ENCODE measurements at places on chromosomes 6 and 20.
A peak's percentile ranks its signal among the peaks of the same experiment; 100 is the strongest.

DNA sequence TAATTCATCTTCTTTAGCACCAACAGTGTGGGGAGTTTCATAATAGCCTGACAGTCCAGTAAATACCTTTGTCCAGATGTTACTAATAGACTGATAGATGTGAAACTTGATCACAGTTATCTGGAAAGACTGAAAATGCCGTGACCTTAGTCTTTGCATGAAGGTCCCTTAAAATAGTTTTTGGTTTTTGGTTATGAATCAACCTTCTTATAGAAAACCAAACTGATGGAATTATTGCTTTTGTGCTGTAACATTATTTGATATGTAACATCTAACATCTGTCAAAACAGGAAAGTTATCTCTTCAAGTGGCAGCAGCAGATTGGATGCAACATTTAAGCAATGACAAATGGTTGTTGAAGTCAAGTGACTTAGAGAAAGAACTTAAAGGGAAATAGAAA, 190.4 kb downstream of the DOK5 start:
- no peak for DNase-seq

DNA sequence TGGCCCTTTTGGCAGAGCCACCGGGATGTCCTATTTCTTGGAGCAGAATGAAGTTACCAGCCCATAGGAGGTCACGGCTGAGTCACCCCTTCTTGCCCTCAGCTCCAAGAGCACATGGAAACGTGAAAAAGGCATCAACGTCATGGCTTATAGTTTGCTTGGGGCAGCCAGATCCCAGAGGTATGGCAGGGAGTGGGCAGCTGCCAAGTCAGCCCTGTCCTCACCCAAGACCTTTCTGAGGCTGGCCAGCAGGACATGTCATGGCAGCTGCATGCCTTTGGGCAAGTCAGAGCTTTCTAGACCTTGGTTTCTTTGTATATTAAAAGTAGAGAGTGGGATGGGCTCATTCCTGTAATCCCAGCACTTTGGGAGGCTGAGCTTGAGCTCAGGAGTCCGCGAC, 8.2 kb upstream of the MDFI start:
- DNase-seq, result no peak

DNA sequence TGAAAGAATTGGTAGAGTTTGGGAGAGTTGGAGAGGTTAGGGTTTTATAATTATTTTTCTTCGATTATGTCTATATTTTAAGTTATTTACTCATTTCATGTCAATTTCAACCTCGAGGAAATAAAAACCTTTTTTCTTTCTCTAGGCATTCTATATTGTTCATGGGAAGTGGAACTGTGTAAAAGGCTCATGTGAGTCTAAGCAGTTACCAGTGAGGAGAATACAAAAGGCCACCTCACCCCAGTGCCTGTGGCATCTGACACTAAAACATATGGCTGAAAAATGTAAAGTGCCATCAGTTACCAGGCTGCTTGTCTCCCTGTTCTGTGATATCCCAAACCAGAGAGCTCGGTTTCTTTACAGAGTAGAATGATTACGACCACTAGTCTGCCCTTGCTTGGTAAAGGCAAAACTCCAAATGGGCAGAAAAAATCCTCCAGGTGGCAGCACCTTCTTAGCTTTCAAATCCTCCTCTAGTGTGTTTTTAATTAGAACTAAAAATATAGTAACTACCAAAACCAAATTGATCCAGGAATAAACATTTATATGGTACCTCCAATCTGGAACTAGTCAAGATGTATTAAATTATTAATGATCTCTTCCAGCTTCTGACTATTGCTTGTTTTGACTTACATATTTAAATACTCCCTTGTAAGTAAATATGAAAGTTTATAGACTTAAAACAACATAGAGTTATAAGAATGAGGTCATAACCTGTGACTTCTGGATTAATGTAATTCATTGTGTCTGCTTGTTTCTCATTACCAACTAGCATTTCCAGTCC, 122.6 kb upstream of the MCHR2 start:
- no peak for DNase-seq

GRCh38 chr20:33769043-33769442, 37.2 kb downstream of the ZNF341 start:
- DNase-seq, result no peak

DNA sequence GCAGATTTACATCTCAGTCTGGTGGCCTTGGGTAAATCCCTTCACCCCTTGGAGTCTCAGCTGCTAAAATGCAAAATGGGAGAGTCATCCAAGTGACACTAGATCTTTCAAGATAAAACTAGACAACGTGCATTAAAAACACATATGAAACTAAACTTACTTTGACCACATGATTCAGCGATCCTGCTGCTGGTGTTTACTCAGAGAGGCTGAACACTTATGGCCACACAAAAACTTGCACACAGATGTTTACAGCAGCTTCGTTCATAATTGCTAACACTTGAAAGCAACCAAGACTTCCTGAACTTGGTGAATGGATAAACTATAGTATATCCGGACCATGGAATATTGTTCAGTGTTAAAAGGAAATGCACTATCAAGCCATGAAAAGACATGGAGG, 55.3 kb upstream of the GPR6 start:
- no peak for DNase-seq

DNA sequence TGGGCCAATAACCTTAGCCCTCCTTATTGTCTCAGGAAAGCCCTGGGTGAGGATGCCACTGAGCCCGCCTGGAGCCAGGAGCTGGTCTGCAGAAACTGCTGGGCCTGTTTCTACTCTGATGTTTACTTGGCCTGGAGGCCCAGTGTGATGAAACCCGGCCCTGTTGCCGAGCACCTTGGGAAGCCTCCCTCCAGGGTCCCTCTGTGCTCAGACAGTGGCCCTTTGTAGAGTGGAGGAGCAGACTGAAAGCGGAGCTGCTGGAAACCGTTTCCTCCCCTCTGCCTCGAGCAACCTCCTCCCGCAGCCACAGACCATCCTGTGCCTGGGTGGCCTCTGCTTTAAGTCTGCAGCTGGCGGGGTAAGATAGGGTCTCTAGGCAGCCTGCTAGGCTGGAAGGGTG, 84.1 kb upstream of the EPB41L1 start:
- peak; percentile 53 for DNase-seq

DNA sequence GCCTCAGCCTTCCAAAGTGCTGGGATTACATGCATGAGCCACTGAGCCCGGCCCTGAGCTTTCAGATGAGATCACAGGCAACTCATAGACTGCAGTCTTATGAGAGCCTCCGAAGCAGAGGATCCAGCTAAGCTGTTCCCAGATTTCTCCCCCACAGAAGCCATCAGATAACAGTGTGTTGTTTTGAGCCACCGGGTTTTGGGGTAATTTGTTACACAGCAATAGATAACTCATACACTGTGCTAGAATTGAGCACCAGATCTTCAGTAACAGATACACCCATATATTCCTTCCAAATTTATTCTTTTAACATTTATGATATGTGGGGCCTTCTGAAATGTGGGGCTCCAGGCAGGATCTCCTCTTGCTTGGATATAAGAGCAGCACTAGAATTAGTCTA, 19.0 kb upstream of the ZBTB22 start:
- no peak for DNase-seq

DNA sequence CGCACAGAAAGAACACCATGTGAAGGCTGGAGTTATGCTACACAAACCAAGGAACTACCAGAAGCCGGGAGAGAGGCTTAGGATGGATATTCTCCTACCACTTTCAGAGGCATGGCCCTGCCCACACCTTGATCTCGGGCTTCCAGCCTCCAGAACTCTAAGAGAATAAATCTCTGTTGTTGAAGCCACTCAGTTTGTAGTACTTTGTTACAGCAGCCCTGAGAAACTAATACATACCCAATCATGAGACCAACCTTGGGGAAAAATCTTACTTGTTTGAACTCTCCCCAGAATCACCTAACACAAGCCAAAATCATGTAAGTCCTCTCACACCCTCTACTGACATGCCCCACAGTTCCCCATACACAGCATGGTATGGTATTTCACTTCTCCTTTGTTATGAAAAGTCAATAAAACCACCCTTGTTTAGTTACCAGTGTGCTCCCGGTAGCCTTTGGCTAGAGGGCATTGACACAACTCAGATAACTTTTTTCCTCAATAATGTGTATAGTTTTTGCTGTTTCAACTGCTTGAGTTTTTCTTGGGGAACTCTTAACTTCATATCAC, 40.7 kb upstream of the SLC2A12 start:
- DNase-seq, result no peak

GRCh38 chr20:6636209-6637159, 131.0 kb upstream of the BMP2 start:
- no peak for DNase-seq

- no peak for DNase-seq
These were observed 49.7 kb downstream of the BCAS4 start for GRCh38 chr20:50844430-50845100.

- no peak for DNase-seq
These were observed 18.1 kb upstream of the ZSCAN9 start for GRCh38 chr6:28206928-28207509.

DNA sequence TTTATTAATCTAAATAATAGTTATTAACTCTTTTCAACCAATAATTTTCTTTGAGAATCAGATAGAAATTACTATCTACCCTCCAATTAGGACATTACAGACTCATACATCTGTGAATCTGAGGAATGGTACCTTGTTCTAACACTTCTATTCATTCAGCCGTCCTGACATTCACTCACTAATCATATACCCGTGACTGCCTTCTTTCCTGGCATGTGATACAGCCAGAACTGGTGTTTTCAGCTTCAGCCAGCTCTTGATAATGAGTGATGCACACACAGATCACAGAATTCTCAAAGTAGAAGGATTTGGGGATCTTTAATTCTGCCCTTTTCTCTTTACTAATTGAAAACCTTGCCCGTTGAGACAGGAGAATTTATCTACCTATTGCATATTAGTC, 499.9 kb downstream of the UTRN start:
- DNase-seq, result no peak

DNA sequence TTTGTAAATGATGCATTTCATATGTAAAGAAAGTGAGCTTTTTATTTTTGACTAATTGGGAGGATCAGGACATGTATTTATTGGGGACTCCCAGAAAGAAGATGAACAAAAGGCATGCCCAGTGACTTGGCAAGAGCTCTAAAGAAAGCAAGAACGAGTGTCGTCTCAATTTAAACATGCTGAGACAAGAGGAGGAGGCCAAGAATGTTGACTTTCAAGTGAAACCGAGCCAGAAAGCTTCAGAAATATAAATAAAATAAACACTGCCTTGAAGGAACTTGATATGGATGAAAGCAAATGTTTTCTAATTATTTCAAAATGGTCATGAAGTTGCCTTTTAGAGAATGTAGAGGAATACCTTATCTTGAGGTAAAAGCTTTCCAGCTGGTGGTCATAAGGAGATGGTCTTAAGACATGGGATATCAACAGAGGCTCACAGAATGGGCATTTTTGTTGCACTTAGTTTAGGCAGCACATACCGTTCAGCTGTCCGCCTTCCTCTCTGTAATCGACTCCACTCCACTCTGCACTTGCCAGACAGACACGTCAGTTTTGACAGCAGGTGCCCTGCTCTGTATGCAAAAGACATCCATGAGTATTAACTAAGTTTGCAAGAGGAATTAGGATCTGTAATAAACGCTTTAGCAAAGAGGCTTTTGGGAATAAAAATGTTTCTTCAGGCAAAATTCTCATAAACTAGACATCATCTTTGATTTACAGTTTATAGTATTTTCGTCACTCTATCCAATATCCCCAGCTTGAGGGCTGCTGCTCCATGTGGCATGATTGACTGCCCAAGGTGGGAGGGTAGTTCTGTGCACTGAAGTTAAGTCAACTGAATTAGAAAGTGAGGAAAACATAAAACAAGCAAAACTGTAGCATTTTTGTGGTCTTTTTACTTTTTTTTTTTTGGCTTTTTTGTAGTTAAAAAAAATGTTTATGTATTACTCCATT, 613.1 kb downstream of the PKHD1 start:
- DNase-seq, result no peak

DNA sequence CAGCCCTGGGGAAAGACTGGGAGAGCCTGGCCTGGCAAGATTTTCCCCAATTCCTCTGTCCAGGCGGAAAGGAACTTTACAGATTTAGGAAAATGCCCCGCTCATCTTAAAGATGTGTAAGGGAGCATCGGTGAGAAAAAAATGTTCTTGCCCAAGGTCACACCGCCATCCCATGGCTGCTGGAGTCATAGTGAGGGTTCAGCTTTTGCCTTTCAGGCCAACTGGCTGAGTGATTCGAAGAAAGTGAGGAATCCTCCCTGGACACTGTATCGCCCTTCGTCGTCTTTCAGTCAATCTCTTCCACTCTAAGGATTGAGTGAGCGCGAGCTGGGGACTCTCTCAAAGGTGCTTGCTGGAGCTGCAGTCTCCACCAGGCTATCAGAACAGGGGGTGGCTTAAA, 1.4 kb downstream of the WFDC2 start:
- no peak for DNase-seq

DNA sequence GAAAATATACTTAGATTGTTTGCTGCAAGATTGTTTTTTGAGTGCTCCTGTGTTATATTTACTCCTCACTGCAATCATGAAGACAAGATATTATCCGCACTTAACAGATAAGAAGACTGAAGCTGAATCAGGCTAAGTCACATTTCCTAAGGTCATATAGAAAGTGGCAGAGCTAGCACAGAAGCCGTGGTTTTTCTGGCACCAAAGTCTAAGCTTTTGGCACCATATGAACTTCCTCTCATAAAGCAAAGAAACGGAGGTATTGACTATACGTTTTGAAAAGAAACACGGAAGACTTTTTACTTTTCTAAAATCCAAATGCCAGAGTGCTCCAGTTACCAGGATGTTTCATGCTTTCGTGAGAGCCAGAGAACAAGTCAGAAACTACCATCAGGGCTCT, 9.3 kb upstream of the DTD1 start:
- no peak for DNase-seq

DNA sequence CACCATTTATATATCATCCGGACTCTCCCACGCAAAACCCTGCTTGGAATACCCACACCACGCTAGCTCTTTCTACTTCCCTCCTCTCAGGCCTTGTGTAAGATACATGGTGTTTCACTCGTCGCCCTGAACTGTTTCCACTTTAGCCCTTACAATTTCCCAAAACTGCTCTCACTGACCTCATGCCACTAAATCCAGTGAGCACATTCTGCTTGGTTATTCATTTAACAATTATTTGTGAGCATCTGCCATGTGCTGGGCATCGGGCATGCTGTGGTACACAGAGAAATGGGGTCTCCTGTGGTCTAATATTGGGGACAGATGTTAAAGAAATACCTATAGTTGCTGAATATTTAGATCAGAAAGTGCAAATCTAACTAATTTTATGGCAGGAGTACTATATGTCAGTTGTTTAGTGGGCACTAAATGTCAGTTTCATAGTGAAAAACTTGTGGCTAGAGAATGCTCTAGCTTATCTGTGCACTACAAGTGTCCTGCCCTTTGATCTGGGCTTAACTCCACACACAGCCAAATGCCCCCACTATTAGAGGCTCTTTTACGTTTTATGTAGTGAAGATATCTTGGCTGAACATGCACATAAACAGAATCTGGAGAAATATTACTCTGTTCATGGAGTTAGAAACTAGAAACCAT, 41.0 kb downstream of the PLEKHG1 start:
- no peak for DNase-seq

All from thymus (tissue), 14 donors.